CD4-positive, alpha-beta T cell treated with Interleukin-2 at 100 ng/mL for 4 hours (primary cell): ENCODE measurements at places on chromosomes 6 and 20.

- DNase-seq, result no peak
Observed at GRCh38 chr6:15793288-15793687, 130.5 kb upstream of the DTNBP1 start.

DNA sequence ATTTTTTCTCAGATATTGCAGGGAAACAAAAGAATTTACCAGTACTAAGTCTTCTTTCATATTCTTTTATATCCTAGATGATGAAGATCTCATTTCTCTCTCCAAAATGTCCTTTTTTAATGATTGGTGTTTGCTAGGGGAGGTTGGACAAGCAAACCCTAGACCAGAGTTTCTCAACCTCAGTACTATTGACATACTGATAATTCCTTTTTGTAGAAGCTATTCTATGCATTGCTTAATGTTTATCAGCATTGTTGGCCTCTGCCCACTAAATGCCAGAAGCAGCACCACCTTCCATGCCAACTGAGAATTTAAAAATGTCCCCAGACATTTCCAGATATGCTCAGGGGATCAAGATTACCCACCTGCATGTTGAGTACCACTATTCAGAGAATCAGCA is 14.4 kb upstream of the TFAP2B start:
- no peak for DNase-seq

DNA sequence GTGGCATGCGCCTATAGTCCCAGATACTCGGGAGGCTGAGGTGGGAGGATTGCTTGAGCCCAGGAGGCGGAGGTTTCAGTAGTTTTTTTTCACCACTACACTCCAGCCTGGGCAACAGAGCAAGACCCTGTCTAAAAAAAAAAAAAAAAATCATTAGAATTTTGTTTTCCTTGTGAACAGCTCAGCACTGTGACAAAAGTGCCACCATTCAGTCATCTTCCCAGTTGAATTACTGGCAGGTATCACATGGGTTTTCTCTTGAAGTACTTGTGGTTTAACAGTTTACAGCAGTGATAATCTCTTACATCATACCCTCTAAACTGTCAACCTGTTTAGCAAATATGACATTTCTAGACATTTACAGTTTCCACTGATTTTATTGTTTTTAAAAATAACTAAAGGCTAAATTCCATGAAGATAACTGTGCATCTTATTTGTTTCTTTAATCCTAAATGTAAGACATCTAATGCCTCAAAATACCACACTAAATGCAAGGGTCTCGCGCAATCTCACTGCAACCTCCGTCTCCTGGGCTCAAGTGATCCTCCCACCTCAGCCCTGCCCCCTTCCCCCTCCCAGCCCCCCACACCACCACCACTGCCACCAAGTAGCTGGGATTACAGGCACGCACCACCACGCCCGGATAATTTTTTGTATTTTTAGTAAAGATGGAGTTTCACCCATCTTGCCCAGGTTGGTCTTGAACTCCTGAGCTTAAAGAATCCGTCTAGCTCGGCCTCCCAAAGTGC is 7.0 kb downstream of the TRPC4AP start:
- peak; percentile 38 for DNase-seq

DNA sequence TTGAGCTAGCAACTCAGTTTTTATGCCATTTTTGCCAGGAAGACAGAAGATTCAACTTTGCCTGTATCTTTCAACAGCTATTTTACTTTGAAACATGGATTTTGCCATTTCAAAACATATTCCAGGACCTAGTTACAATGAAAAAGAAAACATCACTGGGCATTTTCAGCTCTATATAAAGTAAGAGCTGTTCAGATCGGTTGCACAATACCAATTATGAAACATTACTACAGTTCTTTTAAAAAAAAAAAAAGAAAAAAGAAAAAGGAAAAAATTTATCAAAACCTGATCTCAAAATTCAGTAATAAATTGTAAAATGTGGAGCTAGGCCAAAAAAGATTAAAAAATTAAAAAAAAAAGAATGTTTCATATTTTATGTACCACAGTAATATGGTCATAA is 15.6 kb downstream of the BCLAF1 start:
- DNase-seq, result no peak

DNA sequence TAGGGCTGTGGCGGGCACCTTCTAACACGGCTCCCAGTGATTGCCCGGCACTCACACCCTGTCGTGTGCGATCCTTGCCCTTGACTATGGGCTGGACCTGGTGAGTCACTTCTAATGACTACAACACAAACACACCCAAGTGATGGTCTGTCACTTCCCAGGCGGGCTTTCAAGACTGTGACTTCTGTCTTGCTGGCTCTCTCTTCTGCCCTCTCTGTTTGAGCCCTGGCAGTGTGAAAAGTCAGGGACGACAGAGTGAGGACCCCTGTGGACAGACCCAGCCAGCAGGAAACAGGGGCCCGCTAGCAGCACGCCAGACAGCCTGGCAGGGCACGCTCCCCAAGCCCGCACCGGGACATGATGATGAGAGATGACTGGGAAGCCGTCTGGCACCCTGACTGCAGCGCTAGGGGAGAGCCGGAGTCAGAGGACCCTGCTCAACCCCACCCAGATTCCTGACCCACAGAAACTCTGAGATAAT is 43.0 kb downstream of the KIF16B start:
- no peak for DNase-seq

GRCh38 chr6:44110005-44110676 is 17.1 kb downstream of the MRPL14 start:
- DNase-seq, result no peak

DNA sequence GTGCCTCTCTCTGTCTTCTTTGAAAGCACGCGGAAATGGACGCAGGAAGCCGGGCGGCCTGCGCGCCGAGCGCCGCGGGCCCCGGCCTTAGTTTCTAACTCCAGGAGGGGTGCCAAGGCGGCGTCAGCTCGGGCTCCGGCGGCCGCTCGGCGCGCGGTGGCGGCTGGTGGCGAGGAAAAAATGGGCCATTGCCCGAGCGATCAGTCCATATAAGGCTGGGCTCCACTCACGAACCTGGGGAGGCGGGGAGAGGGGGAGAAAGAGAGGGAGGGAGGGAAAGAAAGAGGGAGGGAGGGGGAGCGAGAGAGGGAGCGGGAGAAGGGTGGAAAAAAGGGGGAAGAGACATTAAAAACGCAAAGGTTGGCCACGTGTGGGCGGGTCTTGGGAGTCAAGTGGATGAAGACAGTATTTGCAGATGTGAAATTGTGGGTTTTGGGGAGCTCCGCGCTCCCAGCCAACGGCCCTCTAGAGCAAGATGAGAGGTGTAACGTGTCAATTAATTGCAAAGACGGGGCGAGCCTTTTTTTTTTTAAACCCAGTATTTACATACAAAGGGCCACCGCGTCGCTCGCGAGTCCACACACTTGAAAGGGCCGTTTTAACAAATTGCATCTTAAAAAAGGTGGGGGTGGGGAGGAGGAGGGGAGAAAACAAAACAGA is at the start of gene NKX2-2:
Gene NKX2-2 (minus strand): TSS at position 184 of the 660 bp plus-strand sequence. CDS start 395 bp downstream, outside the sequence.
- no peak for DNase-seq

DNA sequence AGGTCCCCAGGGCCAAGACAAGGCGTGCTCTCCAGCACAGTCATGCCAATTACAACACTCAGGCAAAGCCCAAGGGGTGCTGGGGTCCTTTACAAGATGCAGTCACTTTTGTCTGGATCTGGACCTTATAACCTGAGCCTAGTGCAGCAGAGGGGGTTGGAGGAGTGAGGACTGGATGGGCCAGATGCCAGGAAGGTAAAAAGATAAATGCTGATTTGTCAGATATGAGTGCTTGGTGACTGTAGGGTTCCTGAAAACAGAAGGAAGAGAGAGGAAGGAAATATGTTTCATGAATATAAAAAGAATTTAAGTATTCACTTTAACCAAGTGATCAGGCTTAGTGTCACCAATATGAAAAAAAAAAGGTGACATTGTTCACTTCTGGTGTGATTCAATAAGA is 43.4 kb upstream of the TFAP2A start:
- DNase-seq, result no peak

- DNase-seq, result no peak
Observed at GRCh38 chr6:107565165-107565723, 75.3 kb downstream of the SOBP start.

DNA sequence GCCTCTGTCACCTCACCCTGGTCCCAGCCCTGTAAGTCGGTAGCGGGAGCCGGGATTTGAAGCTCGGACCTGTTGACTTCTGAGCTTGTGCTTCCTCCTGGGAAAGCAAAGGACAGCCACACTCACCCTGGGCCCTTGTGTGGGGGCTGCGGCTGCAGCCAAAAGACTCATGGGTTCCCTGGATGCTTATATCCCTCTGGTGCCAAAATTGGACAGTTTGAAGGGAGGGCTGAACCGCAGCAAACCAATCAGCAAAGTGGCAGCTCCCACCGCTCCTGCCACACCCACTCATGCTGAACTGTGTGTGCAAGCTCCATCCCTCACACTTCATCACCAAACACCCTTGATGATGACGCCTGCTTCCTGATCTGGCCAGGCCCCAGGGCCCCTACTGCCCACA is 3.9 kb upstream of the CCN5 start:
- DNase-seq, result no peak

GRCh38 chr6:159646116-159646515 is 46.9 kb downstream of the SOD2 start:
- no peak for DNase-seq

GRCh38 chr6:131572686-131573415 is at the start of gene ARG1:
ARG1 (plus strand) TSS chr6:131573226; CDS start chr6:131573283, 57 bp downstream.
- no peak for DNase-seq

GRCh38 chr6:107786179-107786578 is 37.9 kb downstream of the SCML4 start:
- DNase-seq, result peak; percentile 37

DNA sequence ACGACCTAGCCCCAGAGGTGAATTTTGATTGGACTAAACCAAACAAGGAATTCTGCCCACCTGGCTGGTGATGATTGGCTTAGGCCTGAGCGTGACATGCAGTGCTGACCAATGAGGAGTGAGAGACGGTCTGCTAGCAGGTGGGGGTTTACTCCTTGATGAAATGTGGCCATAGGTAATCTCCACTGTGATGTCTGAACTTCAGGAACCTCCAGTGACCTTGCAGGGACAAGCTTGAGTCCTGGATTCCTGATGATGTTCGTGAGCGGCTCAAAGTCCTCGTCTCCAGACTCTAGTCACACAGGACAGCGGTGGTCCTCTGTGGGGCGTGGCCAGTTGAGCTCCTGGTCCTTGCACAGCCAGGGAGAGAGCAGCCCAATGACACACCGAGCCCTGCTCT is 8.4 kb downstream of the VSX1 start:
- no peak for DNase-seq

DNA sequence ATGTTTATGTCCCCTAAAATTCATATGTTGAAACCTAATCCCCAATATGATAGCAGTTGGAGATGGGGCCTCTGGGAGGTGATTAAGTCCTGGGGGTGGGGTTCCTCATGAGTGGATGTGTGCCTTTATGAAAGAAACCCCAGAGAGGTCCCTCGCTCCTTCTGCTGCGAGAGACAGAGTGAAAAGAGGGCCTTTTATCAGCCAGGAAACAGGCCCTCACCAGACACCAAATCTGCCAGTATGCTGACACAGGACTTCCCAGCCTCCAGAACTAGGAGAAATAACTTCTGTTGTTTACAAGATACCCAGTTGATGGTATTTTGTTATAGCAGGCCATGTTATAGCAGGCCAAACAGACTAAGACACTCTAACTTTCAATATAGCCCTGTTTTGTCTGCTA is 100.9 kb upstream of the NFATC2 start:
- DNase-seq, result no peak

DNA sequence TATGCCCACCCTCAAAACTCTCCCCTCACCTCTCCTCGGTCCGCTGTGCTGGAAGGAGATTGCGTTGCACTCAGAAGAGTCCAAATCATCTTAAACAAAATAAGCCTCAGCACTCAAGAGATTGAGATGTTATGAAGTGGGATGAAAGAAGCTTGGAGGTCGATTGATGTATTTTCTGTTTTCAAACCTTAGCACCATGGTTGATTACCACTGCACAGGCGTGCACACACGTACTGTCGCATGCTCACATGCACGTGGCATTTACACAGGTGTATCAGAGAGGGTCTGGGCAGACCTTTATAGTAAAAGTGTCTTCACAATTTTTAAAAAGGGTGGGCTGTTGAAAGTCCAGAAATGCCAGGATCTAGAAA is 612 bp upstream of the AGPAT4 start:
- DNase-seq, result no peak

DNA sequence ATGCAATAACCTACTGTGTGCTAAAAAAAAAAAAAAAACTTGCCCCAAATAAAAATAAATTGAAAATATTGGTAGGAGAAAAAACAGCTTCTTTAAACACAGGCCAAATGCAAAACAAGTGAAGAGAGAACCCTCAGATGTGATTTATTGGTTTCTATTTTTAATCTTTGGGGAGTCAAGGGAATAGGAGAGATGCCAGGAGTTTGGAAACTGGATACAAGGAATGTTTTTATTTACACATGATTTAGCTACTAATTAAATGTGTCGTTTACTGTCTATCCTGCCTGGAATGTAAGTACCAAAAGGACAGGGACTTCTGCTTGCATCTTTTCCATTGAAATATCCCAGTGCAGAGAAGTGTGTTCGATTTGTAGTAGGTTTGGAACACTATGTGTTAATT is 810.7 kb downstream of the MAFB start:
- no peak for DNase-seq

- DNase-seq, result no peak
Observed at GRCh38 chr20:54598352-54598751, 123.0 kb downstream of the DOK5 start.

DNA sequence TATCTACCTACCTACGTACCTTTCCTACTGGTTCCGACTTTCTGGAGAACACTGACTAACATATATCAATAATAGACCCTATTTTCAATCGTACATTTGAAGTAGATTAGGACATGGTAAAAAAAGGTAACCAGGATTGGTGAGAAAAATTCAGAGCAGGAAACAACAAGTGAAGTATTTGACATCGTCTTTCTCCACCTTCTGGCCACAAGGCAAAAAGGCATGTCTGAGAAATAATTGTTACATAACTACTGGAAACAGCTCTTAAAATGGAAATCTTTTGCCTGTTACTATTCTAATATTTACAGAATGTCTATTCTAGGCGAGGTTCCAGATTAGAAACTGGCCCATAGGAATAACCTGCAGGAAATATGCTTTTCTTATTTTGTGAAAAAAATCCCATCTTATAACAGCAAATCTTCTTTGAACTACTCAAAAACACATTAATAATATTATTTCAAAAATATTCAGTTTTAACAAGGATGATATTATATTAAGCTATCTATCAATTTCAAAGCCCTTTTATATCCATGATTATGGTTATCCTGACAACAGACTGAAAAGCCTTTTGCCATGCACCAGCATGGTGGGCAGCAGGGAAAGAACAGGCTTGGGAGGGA is 80.8 kb downstream of the RCAN2 start:
- DNase-seq, result peak; percentile 37

- DNase-seq, result no peak
Observed at GRCh38 chr6:166112580-166112979, 55.1 kb downstream of the TBXT start.

DNA sequence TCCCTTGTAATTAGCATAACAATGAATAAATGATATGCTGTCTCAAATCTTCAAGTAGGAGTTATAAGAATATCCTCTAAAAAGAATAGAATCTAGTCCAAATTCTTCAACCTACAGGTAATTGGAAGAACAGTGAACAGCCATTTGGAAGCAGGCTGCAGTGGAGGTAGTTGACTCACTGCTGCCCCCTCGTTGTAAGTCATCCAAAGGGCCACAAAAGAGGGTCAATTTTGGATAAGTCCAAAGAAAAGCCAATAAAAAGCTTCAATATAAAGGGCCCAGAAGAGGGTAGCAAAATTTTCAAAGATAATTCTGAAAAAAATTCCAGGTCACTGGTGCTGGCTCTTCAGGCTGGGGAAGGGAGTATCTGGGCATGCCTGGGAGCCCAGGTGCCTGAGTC is 60.8 kb upstream of the SSTR4 start:
- DNase-seq, result no peak

GRCh38 chr6:109922851-109923250 is 55.3 kb upstream of the GPR6 start:
- DNase-seq, result no peak

GRCh38 chr6:10465629-10466499 is 51.0 kb upstream of the TFAP2A start:
- no peak for DNase-seq
